WTC11 (cell line): ENCODE measurements at places on chromosomes 13 and 19.

- DNase-seq, result no peak
Measured at GRCh38 chr13:110913322-110914080, 1.4 kb downstream of the ANKRD10 start.

DNA sequence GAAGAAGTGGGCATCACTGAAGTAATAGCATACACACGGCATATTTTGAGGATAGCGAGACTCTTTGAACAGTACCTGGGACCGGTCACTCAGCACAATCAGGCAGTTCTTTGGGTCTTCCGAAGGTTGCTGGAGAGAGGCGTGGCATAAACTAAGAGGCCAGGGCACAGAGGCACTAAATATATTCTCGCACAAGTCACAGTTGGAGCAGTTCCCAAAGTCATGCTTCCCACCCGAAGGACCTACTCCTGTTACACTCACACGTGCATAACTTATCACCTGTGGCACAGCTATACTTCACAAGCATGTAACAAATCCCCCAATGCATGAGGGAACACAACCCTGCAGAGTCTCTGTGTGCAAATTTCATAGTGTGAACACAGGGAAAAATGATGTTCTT lies 10.2 kb downstream of the WDR87 start:
- DNase-seq, result no peak

GRCh38 chr19:47407417-47407774 lies 11.9 kb downstream of the MEIS3 start:
- no peak for DNase-seq

DNA sequence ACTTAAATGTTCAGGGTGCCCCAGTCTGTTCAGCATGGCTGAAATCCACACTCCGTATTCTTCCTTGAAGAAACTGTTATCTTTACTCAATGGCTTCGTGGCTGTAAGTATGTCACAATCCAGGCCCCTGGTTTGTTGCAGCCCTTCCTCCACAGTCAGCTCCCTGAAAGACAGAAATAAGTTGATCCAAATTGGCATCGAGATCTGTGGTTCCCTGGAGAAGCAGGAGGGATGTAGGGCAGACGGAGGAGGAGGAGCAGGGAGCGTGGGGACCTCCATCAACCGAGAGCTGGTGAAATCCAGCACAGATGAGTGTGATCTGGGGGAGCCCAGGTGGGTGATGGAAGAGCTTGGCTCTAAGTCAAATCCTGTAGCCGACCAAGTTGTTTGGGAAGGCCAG lies 304 bp downstream of the TSPAN16 start:
- no peak for DNase-seq

- no peak for DNase-seq
Measured at GRCh38 chr19:36916991-36917390, 859 bp downstream of the ZNF568 start.

GRCh38 chr19:18020212-18021085 lies 12.5 kb downstream of the ARRDC2 start:
- DNase-seq, result no peak

DNA sequence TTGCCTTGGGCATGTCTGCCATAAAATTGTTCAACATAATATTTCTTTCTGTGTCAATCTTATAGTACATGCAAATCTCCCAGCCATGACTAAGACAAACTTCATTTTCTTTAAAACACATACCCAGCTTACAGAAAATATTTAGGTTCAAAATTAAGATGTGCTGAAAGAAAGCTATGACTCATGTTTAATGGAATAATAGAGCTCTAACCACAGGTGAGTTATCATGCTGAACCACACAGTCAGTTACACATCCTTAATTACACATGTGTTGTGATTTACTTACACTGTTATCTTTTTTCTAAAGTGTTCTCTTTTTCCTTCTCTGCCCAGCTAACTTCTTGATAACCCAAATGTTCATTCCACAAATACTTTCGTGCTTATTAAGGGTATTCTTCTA lies 1831.2 kb downstream of the OLFM4 start:
- DNase-seq, result no peak

GRCh38 chr13:99926014-99926731 lies 45.4 kb downstream of the ZIC5 start:
- no peak for DNase-seq

DNA sequence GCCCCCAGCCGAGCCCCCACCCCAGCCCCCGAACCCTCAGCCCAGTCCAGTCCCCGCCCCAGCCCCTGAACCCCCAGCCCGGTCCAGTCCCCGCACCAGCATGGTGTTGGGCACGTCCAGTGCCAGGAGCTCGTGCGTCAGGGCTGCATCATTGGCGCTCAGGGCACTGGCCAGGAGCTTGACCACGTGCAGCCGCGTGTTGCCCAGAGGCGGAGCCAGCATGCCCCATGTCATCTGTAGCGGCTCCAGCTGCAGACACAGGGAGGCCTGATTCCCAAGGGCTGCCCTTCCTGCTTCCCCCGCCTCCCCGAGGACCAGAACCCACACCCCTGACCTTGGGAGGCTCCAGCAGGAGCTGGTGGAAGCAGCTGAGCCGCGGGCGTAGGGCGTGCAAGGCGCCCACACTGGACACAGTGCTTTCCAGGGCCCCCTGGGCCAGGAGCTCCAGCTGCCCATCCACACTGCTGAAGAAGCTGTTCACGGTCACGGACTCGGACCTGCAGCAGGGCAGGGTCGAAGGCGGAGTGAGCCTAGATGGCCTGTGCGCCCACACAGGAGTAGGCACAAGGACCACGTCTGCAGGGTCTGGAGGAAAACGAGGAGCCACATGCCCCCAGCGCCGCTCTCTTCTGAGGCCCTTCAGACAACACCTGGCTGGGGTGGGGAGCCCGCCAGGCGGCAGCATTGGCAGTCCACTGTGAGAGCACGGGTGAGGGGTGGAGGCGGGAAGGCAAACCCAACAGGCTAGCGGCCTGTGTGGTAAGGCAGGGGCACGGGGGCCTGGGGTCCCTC lies 12.8 kb upstream of the TMEM86B start:
- DNase-seq, result no peak

GRCh38 chr19:50204811-50205675 lies 1.6 kb downstream of the MYH14 start:
- peak; percentile 96 for DNase-seq

DNA sequence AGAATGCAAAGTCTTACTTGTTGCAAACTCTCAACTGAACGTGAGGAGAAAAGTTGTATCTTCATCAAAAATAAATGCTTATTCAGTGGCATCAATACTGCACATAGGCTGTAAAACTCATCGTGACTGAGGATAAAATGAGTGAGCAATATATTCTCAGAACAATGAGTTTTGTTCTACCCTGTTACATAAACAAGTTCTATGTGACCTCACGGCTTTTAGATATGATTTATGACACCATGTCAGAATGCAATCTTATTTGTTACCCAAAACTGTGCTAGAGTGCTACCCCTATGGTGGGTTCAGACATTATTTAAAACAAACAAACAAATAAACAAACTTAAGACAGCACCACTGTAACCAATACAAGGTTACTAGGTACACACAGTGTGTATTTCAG lies 55.4 kb downstream of the FOXO1 start:
- no peak for DNase-seq

- no peak for DNase-seq
Measured at GRCh38 chr13:23799945-23800344, 89.3 kb downstream of the MIPEP start.

DNA sequence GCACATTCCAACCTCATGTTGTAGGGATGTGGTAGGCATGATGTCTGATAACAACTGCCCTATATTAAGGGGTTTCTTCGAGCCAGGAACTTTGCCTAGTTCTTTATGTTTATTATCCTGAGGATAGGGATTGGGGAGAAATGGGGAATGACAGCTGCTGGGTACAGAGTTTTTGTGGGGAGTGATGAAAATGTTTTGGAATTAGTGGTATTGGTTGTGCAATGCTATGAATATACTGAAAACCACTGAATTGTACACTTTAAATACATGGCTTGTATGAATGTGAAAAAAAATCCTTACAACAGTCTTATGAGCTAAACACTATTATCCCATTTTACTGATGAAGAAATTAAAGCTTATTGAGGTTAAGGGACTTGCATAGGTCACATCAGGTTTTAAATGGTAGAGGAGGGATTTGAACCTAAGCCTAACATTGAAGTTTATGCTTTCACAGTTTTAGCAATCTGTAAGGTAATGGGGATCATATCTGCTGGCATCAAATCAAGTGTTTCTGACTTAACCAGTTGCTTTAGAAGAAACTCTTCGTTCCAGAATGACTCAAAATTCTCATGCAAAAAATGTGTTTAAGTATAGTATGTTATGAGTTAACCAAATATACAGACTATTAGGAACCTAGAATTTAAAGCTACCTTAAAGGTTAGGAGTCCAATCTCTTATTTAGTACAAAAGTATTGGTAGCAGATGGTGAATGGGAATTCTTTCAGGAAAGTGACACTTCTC lies 61.4 kb downstream of the ERCC5 start:
- no peak for DNase-seq

DNA sequence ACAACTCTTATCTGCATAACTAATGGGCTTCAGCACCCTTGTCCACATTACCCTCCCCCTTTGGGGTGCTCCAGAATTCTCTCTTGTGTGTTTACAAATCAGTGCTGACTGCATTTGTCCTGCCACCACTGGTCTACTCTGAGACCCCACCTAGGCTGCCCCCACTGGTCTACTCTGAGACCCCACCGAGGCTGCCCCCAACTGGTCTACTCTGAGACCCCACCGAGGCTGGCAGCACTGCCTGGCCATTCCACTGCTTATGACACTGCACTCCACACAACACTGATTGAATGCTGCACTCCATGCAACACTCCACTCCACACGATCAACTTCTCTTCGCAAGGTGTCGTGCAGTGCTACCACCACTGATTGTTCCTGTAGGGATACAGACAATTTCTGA lies 1459.2 kb upstream of the SLC10A2 start:
- no peak for DNase-seq

GRCh38 chr13:41259875-41260501 lies 3.4 kb downstream of the MTRF1 start:
- DNase-seq, result no peak

DNA sequence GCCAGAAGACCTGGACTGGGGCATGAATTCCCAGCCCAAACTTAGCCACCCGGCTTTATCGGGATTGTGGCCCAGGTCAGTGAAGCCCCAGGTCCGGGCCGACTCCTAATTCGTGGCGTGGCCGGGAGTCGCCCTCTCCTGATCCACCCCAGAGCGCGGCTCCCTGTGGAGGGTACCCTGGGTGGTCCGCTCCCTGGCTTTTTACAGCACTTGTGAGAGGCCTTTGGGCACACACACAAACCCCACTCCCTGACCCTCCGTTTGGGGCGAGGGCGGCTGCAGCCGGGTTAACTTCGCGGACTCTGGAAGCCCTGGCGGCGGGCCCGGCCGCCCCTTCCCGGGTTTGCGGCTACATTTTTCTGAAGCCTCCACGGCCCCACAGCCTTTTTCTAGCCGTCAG lies 56.4 kb downstream of the ZNF568 start:
- peak; percentile 47 for DNase-seq

DNA sequence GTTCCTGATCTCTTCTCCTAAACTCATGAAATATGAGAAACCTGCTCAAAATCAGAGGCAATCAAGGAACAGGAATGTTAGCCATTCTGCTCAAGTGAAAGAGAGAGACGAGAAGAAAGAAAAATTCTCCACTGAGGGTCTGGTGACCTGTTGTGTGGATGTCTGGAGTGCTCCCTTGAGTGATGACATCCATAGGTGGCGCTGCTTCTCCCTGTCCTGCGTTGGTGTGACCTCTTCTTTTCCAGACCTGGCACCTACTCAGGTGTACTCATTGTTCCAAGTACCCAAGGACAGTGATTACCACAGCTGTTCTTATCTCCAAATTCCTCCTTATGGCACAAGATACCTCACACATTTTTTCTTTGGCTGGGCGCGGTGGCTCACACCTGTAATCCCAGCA lies 4.0 kb downstream of the ZNF223 start:
- peak; percentile 21 for DNase-seq

DNA sequence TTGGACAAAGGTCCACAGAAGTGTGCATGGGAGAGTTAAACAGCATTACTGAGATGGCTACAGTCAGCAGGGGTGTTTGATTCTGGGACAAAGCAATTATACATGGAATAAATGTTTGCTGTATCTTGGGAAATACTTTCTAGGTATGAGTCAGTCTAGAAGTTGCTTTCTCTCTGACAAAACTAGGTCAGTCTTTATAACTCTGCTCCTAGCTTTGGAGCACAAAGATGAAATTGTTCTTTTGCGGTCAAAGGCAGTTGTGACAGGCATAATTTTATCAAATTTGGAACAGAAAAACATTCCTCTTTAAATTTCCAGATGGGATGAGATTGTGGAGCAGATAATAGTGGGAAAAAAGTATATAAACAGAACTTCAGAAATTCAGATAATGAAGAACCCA lies 1045.4 kb upstream of the MIR17HG start:
- DNase-seq, result no peak

DNA sequence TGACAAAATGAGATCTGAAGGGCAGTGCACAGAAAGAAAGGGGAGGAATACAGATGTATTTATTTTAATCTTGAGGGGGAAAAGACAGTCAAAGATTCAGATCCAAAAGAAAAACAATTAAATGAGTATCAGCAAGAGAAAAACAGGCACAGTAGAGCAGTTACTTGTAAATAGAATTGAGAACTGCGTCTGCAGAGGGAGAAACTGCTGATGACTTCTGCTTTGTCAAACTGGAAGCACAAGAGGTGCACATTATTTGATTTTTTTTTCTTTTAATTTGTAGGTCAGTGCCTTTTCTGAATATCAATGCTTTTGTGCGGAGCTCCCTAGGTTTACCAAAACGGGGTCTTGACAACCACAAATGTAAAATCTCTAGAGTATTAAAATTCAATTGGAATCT lies 37.3 kb downstream of the EFNB2 start:
- no peak for DNase-seq

- no peak for DNase-seq
Measured at GRCh38 chr19:45468159-45468651, 409 bp downstream of the FOSB start.

GRCh38 chr19:56372281-56372680 lies 21.1 kb downstream of the ZNF582 start:
- DNase-seq, result no peak

- no peak for DNase-seq
Measured at GRCh38 chr13:48448959-48449614, 36.2 kb upstream of the LPAR6 start.

GRCh38 chr13:112756511-112756966 lies 66.7 kb downstream of the ATP11A start:
- no peak for DNase-seq

DNA sequence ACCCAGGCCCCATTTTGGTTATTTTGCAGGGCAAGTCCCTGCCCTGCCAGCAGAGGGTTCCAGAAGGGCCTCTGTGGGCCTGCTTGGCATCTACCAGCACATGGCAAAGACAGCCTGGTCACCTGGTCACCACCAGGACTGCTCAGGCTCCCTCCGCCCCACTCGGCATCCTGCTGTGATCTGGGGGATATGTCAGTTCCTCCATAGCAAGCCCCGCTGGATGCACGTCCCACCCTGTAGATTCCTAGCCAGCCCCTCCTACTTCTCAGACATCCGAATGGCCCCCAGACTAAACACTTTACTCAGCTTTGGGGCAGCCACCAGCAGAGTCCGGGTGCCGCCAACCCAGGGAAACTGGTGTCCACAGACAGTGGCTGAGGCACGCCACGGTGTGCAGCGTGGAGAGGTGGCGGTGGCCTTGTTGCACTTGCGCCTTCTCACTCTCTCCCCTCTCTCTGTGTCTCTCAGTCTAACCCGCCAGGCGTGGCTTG lies 31.8 kb upstream of the USE1 start:
- no peak for DNase-seq

- no peak for DNase-seq
Measured at GRCh38 chr19:13154241-13154778, 4.1 kb downstream of the IER2 start.
